Cortex of kidney (tissue), 1 donor: ENCODE measurements at places on chromosomes 2 and 18.

- DNase-seq: no peak
These were observed 12.7 kb downstream of the FAM110C start for GRCh38 chr2:33620-34019.

GRCh38 chr2:112601754-112602153 lies 17.3 kb downstream of the CHCHD5 start:
- DNase-seq: no peak

DNA sequence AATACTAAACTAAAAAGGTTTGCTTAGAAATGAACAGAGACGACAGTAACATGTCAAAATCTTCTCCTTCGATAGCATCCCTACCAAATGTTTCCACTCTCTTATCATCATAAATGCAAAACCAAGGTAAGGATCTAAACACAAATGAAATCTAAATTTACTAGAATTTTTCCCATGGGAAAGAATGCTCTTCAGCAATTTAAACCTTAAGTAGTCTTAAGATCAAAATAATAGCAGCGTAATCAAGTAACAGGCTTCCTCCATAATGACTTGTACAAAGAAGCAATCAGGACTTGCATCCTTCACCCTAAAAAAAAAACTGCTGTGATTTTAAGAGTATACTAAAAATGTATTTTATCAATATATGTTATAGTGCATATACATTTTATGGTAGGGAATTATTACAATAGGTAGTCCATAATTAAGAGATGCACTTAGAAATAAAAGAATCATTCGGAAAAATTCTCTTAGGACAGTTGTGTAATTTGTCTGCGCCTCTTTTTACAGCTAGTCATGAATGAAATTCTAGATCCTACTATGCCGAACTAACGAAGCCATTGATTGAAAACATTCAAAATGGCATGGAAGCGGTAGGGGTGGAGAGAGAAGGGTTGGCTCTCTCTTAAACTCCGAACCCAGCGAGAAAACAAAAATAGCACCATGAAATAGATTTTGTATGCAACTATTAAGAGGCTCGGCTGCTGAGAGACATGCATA lies 1.3 kb downstream of the PGAP1 start:
- DNase-seq: no peak

DNA sequence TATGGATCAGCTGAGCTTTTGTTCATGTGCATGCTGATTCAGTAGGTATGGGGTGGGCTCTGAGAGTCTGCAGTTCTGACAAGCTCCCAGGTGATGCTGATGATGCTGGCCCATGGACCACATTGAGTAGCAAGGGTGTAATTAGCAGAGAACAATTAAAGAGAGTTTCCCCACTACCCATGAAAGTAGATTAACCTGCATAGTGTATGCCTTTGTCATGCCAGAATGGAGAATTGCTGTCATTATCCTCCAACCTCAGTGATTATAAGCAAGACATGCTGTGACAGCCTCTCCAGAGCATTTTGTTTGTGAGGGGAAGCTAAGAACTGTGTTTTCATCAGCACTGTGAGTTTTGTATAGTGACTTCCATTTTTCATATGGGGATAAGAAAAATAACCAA lies 59.5 kb upstream of the LYPD1 start:
- DNase-seq: no peak

DNA sequence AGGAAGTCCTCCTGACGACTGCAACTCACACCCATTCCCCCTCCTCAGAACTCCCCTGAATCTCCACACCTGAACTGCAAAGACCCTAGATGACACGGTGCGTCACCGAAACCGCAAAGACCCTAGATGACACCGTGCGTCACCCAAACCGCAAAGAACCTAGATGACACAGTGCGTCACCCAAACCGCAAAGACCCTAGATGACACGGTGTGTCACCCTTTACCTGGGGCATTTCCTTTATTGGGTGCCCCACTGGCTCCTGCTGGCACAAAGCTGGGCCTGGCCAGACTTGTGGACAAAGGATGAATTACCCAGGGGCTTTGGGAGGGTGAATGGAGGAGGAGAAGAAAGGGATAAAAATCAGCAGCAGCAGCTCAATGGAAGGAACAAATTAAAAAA lies 123.8 kb downstream of the CELF4 start:
- DNase-seq: no peak

GRCh38 chr2:168466834-168467565 lies 10.9 kb downstream of the CERS6 start:
- no peak for DNase-seq

DNA sequence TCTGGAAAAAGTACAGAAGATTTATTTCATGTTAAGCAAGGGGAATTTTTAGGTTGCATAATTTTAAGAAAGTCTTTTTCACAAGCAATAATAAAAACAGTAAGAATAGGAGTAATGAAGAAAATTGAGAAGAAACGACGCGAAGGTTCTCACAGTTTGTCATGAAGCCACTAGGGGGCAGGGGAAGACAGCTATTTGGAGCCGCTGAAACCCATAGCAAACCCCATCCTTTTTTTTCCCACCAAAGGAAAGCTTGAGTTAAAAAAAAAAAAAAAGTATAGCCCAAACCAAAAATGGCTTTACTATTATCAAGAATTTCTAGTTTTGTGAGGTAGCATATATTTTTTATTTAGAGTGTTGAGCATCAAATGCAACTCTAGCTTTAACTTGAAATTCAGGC lies 300.9 kb downstream of the PHLPP1 start:
- no peak for DNase-seq

DNA sequence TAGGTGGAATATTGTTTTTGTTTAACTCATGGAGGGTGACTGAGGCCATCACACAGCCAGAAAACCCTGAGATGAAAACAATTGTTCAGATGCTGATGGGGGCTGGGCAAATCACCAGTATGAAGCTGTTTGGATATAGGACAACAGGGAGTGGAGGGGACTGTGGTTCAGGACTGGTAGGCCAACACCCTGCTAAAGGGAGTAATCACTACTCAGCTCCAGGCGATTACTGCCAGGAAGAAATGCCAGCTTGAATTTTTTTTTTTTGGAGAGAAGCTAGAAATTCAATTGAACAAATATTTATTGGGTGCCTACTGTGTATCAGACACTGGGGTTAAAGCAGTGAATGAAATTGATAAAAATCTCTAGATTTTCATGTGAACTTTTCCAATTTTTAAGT lies 37.4 kb downstream of the TNP1 start:
- DNase-seq: no peak

DNA sequence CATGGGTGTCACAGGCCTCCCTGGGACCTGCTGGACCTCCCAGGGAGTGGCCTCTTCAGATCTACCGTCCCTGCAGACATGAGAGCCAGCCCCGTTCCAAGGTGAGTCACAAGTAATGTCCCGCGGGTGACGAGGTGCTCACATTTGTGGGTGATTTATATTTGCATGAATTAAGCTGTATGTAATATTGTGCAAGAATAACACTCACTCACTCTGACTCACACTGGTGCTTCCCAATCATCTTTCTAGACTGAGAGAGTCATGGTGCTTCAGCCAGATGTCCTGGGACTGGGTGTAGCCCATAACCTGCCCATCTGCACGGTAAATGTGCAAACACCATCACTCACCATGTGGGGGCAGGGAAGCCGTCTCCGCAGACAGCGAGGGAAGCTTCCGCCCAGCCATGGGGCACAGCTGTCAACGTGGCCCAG lies 347.5 kb upstream of the SALL3 start:
- DNase-seq: no peak

DNA sequence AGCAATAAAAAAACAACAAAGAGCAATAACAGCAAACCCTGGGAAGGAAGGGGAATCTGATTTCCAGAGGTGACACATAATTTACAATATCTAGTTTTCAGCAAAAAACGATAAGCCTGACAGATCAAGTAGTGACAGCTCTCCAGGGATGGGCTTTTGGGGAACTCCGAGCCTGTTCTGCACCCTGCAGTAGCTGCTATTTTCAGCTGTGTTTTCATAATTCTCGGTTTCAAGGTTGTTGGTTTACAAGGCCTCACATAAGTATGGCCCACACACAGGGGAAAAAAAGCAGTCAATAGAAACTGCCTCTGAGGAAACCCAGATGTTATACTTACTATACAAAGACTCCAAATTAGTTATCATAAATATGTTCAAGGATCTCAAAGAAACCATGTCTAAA lies 67.7 kb upstream of the CTLA4 start:
- no peak for DNase-seq

DNA sequence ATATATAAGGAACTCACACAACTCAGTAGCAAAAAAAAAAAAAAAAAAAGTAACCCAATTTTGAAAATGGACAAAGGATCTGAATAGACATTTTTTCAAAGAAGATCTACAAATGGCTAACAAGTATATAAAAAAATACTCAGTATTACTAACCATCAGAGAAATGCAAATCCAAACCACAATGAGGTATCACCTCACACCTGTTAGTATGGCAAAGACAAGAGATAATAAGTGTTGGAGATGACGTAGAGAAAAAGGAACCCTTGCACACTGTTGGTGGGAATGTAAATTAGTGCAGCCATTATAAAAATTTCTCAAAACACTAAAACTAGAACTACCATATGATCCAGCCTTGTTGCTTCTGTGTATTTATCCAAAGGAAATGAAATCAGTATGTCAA lies 5.8 kb upstream of the CNDP1 start:
- no peak for DNase-seq

- no peak for DNase-seq
These were observed 161.6 kb upstream of the CAPN13 start for GRCh38 chr2:30968660-30969397.

DNA sequence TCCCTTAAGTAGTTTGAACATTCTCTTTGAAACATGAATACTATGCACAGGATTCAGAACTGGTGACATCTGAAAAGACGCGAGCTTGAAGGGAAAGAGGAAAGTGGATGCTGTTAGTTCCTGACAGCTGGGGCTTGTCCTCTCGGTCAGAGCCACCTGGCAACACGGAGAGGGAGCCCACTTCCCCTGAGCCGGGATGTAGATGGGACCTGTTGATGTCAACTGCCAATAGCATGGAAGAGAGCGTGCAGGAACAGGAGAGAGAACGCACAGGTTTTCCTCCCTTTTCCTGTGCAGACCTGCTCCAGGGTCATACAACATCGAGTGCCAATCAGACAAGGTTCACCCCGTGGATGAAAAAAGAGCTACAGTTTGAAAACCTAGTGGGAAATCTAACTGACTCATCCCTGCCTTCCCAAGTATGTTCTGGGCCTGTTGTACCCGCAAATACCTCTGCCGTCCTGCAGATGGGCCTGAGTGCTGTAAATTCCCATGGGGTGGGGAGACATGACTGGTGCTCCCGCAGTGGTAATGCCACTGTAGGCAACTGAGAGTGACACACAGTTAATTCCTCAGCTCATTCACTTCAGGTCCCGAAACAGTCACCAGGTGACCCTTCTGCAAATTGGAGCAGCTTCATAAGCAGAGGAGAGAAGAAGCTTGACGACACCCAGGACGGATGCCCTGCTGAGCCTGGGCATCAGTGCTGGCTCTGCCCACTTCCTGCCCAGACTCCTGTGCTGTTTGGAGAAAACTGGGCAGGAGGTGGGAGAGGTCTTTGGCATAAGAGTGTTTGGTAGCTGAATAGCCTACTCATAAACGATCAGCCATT lies 13.9 kb upstream of the MBP start:
- no peak for DNase-seq

DNA sequence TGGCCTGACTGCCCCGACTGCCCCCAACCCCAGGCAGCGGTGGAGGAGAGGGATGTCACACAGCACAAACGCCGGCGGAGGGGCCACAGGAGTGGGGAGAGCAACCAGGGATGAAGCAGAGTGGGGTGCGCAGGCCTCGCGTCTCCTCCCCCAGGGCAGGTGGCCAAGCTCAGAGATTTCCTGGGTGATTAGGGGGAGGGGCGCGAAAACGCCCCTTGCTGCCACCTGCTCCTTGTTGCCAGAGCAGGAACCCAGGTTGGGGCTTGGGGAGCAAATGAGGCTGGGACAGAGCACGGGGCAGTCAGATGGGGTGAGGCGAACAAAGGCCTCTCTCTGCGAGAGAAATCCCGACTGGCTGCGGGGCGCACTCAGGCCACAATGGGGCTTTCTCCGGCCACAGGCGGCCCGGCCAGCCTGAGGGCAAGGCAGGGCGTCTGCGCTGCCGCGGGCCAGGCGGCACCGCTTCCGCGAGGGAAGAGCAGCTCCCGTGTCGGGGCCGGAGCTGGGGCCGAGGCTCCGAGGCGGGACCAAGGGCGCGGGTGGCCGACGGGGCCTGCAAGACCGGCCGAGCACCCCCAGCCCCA lies 11.5 kb downstream of the TEX44 start:
- no peak for DNase-seq

DNA sequence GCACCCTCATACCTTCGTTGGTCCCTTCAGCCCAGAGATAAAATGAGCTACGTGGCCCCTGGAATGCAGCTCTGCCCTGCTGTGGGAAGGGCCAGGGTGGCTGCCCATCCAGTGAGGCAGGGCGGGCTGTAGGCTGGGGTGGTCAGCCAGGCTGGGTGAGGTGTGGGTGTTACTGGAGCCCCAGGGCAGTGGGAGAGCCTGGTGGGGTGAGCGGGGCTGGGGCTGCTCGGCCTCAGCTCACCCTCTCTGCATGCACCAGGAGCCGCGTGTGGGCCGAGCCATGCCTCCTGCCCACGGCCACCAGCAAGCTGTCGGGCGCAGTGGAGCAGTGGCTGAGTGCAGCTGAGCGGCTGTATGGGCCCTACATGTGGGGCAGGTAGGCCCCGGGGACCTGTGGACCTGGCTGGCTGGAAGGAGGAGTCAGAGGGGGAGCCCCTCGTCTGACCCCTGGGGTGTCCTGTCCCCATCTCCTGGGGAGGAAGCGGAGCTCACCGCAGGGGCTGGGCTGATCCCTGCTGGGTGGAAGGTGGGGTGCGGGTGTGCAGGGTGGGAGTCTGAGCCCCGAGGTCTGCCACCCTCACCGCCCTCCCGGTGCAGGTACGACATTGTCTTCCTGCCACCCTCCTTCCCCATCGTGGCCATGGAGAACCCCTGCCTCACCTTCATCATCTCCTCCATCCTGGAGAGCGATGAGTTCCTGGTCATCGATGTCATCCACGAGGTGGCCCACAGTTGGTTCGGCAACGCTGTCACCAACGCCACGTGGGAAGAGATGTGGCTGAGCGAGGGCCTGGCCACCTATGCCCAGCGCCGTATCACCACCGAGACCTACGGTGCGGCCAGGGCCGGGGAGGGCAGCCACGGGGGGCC lies 5.5 kb downstream of the RNPEPL1 start:
- DNase-seq: no peak

GRCh38 chr18:79634593-79635426 lies 44.8 kb upstream of the CTDP1 start:
- no peak for DNase-seq

GRCh38 chr2:27214941-27215340 lies 2.2 kb upstream of the CAD start:
- DNase-seq: no peak

DNA sequence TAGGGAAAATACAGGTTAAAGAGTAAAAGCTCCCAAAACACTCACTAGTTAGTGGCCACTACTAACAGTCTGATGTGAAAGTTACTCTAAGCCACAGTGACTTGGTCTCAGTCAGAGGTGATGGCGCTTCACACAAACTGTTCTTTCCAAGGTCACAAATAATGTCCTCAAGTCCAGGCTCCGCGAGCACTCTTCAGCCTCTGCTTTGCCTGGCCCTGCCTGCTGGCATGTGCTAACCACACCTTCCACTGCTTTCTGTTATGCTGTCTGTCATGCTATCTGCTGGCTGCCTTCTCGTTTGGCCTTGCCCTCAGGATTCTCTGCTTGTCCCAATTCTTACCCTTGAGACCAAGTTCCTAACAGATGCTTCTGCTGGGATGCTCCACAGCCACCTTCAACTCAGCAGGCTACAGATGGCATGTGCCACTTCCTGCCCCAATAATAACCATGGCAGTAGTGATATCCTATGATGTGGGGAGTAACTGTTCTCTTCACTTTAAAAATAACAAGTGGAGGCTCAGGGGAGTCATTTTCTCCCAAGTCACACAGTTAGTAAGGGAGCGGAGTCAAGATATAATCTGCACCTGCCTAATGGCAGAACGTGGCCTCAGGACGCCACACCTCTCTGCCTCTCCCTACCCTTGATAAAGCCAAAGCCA lies 75.7 kb downstream of the ZAP70 start:
- DNase-seq: no peak
